Activated T-helper 1 cell treated with anti-CD3 and anti-CD28 coated beads, Interleukin-12 subunit alpha, Interleukin-12 subunit beta, Interleukin-2, Interleukin-4 antibody, amounts not matched to agents 30 ng/mL and 10 ng/mL and 1 ng/mL, durations not matched to agents 14 hours and 24 hours and 36 hours (primary cell): ENCODE measurements at places on chromosomes 4 and X.

- DNase-seq = no peak
Observed at GRCh38 chr4:60923075-60923474, 277.1 kb upstream of the ADGRL3 start.

GRCh38 chr4:159941076-159941475, 838.2 kb downstream of the RAPGEF2 start:
- DNase-seq = no peak

DNA sequence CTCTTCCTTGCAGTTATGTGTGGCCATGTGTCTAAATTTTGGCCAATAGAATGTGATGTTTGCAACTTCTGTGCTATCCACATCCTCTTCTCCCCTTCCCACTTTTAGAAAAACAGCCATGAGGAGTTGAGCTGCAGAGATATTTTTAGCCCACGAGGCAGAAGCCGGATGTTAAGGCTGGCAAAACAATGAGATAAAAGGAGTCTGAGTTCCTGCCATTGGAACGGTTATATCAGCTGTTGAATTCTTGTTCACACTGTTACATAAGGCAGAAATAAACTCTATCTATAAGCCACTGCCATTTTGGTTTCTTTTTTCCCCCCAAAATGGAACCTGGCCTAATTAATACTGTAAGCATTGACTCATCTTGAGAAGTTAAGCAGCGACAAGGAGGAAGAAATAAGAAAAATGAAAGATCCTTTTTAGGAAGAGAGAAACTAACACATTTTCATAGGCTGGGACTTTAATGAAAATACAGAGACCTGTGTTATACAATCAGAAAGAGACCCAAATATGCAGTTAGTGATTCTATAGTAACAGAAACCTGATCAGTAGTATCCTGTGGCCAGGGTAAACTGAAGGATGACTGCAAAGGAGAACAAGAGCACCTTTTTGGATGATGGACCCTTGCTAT, 200.5 kb downstream of the INPP4B start:
- DNase-seq = no peak

DNA sequence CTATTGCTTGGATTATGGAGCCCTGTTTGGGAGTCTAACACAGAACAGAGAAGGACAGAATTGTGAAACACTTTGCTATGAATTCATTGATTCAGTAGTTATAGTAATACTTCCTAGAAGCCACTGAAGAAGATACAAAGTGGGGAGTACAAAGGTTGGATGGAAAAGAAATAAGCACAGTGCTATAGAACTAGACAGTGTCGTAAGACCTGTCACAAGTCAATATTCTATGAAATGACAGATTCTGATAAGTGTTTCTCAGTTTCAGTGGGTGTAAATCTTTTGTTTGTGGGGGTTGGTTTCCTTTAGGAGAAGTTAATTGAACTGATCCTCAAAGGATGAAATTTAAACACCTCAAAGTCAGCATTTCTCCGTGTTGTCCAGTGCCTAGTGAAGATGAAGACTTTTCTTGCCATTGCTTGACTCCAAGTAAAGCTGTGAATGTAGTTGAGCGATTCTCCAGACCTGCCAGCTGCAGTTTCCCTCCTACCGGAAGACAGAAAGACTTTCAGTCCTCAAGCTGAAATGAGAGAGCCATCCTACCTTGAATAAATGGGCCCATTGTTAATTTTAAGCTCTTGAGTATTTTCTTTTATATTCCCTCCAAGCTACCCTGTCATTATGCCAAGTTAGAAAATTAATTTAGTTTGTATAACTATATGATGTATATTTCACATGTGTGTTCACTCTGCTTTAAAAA, 7.9 kb downstream of the PDLIM5 start:
- DNase-seq = no peak

- no peak for DNase-seq
Observed at GRCh38 chr4:55170462-55170861, 45.1 kb upstream of the KDR start.

GRCh38 chrX:316351-317325, 2.0 kb downstream of the GTPBP6 start:
- DNase-seq = no peak

GRCh38 chr4:122865425-122865824, 38.8 kb downstream of the FGF2 start:
- no peak for DNase-seq

- DNase-seq = no peak
Observed at GRCh38 chrX:10146346-10146745, 10.4 kb upstream of the CLCN4 start.
